ENCODE measurements at places on chromosomes 7 and 10.

DNA sequence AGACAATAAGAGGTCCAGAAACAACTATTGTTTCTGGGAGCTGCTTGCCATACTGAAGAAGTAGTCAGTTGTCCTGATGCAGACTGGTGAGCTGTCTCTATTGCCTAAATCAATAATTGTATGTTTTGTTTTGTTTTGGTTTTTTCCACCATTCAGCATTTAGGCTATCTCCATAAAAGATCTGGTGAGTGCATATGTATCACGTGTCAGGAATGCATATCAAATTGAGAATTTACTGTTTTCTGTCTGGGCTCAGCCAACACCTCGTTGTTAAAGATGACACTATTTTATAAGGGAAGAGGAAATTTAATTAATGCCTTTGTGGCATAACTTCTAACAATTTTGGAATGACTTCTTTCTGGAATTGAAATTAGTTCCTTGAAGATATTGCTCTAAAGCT lies 66.2 kb downstream of the SORCS1 start:
- DNase-seq, result no peak

DNA sequence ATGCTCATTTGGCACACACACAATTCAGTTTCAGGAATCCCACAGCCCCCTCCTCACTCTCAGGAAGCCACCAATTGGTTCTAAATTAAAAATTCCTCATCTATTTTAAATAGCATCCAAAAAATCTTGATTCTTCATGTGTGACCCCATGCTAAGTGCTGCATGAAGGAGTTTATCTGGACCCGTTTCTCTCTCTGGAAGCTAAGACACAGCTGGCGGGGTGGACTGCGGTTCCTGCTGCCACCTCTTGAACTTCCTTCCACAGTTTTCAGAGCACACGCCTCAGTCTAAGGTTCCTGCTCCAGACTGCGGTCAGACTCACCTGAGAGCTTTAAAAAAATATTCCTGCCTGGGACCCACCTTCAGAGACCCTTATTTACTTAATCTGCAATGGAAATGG lies 34.5 kb downstream of the LYZL1 start:
- no peak for DNase-seq

DNA sequence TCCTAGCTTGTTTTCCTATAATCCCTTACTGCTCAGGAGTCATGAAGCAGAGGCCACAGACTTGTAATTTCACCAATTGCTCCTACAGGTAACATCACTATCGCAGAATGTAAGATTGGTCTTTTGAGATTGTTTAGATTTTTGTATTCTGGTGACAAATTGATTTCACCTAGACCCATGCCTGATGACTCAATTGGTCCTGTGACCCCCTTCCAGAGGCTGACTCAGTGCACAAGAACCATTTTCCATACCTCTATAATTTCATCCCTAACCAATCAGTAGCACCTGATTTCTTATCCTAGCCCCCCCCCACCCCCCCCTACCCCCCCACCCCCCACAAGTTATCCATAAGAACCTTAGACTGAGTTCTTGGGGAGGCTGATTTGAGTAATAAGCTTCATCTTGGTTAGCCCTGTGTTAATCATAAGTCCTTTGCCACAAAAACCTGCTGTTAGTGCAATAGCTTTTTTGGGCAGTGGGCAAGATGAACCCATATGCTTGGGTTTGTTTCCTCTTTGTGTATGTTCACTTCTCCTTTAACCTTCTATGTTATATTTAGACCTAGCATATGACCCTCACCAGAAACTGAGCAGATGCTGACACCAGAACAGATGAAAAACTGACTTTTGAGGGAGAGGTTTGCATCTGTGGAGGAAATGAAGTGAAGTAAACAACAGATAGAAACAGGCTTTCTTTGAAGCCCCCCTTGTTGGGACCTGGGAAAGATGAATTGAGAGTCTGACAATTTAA lies 187.1 kb downstream of the KIF20B start:
- DNase-seq, result peak; percentile 18

DNA sequence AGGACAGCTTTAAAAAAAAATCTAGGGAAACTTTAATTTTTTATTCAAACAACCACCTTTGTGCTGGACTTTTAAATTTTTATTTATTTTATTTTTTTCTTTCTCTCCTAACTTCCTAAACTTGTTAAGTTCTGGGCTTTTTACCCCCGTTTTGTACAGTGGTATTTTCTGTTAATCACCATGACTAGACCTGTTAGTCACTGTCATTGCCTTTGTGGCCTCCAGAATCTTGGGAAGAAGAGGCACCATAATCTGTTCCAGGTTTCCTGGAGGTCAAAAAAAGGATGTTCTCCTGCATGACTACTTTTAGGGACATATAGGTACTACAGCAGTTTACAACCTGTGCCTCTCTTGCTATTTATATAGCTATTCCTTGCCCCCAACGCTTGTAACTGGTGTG lies 31.1 kb upstream of the DDX50 start:
- no peak for DNase-seq

- no peak for DNase-seq
These were observed 74.2 kb upstream of the EGR2 start for GRCh38 chr10:62890395-62890794.

GRCh38 chr10:79444199-79445119 lies 965 bp downstream of the ZCCHC24 start:
- DNase-seq, result peak; percentile 29

GRCh38 chr7:159192725-159193453 lies 48.2 kb upstream of the VIPR2 start:
- no peak for DNase-seq

GRCh38 chr7:51180092-51180491 lies 136.5 kb downstream of the COBL start:
- no peak for DNase-seq

- no peak for DNase-seq
These were observed 528.9 kb downstream of the GFRA1 start for GRCh38 chr10:115744089-115744488.

- peak; percentile 1 for DNase-seq
These were observed 204.3 kb downstream of the CCDC7 start for GRCh38 chr10:32650246-32650655.

DNA sequence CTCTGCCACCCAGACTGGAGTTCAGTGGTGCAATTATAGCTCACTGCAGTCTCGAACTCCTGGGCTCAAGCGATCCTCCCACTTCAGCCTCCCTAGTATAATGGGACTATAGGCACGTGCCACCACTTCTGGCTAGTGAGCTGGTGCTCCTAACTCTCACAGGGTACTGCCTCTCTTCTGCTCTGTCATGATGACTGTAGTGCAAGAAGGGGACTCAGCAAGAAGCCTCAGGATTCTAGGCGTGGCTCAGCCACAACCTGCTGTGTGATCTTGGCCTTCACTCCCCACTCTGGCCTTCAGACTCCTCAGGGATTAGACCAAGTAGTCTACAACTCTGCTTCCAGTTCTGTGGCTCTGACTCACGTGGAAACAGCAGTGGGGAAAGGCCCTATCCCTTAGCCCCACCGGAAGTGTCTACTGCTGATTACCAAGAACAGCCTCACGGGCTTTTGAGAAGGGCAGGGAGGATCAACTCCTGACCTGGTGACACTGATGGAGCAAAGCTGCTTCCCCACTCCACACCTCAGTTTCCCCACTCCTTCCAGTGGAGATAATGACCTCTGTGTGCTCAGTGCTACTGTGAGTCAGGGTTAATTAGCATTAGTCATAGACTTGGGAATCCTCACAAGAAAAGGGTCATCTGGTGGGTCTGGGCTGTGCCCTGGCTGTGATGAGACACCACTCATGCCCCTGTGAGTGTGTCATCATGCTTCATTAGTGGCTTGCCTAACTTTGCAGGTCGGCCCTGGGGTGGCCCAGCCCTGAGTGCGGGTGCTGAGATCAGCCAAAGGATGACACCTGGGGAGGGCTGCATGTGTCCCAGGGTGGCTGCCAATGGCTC lies 41.1 kb downstream of the ZC3HC1 start:
- no peak for DNase-seq

DNA sequence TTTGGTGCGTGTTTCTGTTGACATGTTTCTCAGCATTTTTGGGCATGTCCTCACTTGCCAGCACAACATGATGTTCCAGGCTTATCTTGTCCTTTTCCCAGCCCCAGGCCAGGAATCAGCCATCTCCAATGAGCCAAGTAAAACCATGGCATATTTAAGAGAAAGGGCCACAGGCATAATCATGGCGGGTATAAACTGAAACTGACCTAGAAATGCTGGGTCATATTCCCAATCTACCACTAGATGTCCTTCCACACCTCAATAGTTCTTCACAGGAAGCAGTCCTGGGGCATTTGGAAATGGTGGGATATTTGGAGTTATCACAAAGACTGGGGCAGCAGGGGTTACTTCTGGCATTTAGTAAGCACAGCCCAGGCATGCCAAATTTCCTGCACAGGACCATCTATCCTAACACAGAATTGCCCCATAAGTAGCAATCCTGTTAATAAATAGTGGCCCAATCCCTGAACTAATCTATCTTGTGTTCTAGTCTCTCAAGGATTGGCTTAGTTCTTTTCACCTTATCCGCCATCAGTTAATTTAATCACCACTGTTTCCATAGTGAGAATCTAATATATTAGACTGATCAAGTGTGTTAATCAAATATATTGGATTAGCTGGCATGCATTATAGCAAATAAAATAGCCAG lies 101.6 kb downstream of the NPSR1 start:
- no peak for DNase-seq

- DNase-seq, result no peak
These were observed 128.6 kb downstream of the TRRAP start for GRCh38 chr7:99006739-99007424.
